ENCODE measurements at places on chromosomes 6 and 20.

DNA sequence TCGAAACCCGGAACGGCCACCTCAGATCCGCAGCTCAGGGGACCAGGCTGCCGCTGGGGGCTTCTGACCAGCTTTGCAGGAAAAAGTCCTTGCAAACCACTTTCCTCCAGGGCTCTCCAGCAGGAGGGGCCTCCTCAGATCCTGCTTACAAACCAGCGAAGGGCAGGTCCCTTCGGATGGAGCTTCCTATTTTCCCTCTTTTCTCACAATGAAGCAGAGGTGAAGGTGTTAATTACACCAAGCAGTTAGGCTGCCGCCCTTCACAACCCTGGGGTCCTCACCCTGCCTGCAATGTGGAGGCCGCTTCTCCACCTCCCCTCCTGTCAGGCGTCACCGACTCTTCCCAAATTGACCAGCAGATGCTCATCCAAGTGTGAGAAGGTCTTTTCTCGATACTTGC, 5.7 kb downstream of the ARHGAP40 start:
- no peaks in the 10 kb centered on the region for H3K36me3 ChIP-seq
- peaks cover 4% of the 10 kb centered on the region for H3K27me3 ChIP-seq
- H3K4me1 ChIP-seq, result no peaks in the 10 kb centered on the region
- H3K27ac ChIP-seq, result no peak overlapping the region
- DNase-seq, result no peak

- DNase-seq, result peak; percentile 37
- no peak overlapping the region for H3K27ac ChIP-seq
- H3K4me1 ChIP-seq, result no peaks in the 10 kb centered on the region
- H3K27me3 ChIP-seq, result no peaks in the 10 kb centered on the region
- H3K36me3 ChIP-seq, result no peaks in the 10 kb centered on the region
Observed at GRCh38 chr20:6184086-6184485, 61.3 kb upstream of the FERMT1 start.

DNA sequence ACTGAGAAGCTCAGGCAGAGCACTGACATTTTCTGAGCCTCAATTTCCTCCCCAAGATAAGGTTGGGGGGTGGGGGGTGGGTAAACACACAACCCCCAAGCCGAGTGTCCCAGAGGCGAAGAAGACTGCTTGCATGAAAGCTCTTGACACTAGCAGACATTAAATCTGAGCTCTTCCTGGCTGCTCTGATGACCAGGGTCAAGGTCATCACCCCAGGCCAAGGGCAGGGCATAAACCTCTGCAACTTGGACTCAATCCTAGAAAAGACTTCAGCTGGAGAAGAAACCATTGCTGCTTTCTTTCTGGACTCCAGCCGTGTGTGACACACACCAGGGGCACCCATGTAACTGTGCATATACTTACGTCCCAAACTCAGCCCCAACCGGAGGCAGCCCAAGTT, 109.0 kb downstream of the BANF2 start:
- no peaks in the 10 kb centered on the region for H3K4me1 ChIP-seq
- no peak for DNase-seq
- no peaks in the 10 kb centered on the region for H3K36me3 ChIP-seq
- H3K27ac ChIP-seq, result peak overlapping the region; percentile 33

DNA sequence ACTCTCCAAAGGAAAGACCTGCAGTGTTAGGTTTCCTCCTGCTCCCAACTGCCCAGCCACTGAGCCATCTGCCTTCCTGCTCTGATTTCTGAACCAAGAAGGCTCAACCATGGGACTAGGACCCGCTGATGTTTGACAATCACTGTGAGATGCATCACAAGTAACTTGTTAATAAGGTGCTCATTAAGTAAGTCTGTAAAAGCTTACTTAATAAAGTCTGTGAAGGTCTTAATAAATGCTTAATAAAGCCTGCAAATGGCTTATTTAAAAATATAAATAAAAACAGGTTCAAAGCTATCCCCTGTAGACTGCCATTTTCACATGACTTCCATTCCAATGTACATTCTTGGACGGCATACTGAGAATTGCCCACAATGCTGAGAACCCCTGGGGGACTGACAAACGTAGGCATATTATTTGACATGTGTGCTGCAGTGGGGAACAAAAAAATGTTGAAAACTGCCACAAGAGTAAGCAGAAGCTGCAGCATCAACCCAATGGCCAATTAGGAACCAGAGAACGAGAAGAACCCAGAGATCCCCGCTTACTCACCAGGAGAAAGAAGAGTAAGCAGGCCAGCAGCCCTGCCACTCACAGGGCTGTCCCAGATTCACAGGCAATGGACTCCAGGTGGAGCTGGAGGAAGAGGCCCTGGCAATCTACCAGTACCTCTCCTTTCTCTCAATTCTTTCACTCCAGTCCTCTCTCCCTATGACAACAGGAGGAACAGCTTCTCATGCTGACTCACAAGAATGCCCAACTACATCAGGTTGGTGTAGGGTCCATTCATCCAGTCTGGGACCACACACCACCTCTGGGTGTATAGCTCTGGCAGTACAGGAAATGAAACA, 19.5 kb downstream of the KIF13A start:
- H3K4me3 ChIP-seq, result no peak overlapping the region
- peak overlapping the region; percentile 5 for H3K27ac ChIP-seq
- DNase-seq, result no peak
- peaks cover 10% of the 10 kb centered on the region for H3K4me1 ChIP-seq
- H3K27me3 ChIP-seq, result no peaks in the 10 kb centered on the region

DNA sequence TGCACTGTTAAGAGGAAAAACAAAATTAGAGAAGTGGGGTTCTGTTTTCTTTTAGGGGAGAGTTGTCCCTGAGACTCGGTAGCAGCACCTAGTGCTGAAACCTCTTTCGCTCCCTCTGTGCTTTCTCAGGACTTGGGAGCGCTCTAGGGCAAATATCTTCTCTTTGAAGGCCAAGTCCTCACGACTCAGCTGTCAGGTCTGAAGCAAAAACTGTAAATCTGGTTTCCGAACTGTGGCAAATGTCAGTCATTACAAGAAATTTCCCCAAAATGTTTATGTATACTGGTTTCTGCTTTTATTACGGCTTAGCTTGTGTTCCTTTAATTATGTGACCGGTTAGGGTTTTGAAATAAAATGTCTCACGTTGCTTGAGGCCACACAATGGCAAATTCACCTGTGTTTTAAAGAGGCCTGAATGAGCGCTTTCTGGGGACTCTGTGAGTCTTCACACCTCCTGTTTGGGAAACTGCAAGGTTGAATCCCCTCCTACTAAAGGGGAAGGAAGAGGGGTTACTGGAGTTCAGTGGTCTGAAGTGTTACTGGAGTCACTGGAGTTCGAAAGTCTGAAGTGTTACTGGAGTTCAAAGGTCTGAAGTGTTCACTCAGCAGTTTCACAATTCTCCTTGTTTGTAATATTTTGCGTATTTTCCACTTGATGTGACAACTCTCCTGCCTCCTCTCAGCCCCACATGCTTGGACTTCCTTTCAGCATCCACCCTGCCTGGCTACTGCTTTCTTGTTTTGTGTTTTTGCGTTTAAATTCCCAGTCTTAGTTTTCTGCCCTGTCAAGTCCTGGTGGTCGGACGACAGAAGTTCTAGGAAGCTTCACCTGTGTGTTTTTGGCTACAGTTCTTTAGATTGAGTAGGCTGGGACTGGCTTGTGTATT, 1.6 kb downstream of the SMPDL3A start:
- H3K27ac ChIP-seq, result peak overlapping the region; percentile 98
- H3K4me3 ChIP-seq, result peak overlapping the region; percentile 58
- no peaks in the 10 kb centered on the region for H3K36me3 ChIP-seq
- no peaks in the 10 kb centered on the region for H3K27me3 ChIP-seq

GRCh38 chr6:42618105-42618504, 54.3 kb downstream of the UBR2 start:
- H3K36me3 ChIP-seq, result peaks cover 86% of the 10 kb centered on the region
- H3K27me3 ChIP-seq, result no peaks in the 10 kb centered on the region
- H3K4me3 ChIP-seq, result no peak overlapping the region
- no peak overlapping the region for H3K27ac ChIP-seq
- no peaks in the 10 kb centered on the region for H3K4me1 ChIP-seq

GRCh38 chr6:156080371-156080770, 624.7 kb upstream of the NOX3 start:
- DNase-seq, result no peak
- H3K27me3 ChIP-seq, result no peaks in the 10 kb centered on the region
- no peak overlapping the region for H3K27ac ChIP-seq
- no peaks in the 10 kb centered on the region for H3K36me3 ChIP-seq
- H3K4me3 ChIP-seq, result no peak overlapping the region
- no peaks in the 10 kb centered on the region for H3K4me1 ChIP-seq

GRCh38 chr20:63563225-63563935, 9.4 kb downstream of the FNDC11 start:
- peaks cover 14% of the 10 kb centered on the region for H3K4me1 ChIP-seq
- H3K36me3 ChIP-seq, result no peaks in the 10 kb centered on the region
- H3K4me3 ChIP-seq, result no peak overlapping the region
- no peak for DNase-seq
- peaks cover 23% of the 10 kb centered on the region for H3K27me3 ChIP-seq

DNA sequence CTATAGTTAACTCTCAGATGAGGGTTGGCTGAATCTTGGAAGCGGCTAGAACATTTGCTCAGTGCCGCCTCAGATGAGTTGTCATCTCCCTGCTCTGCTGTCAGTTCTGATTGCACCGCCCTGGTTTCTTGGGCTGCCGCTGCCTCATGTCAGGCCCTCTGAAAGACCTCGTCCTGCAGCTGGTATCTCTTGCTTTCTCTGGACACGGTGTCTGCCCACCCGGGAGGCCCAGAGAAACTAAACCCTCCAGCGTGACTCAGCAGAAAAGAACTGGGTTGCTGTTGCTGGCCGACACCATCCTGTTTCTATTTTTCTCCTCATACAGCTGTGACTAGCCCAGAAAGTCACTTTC, 355.4 kb downstream of the CD83 start:
- H3K36me3 ChIP-seq, result no peaks in the 10 kb centered on the region
- peaks cover 10% of the 10 kb centered on the region for H3K27me3 ChIP-seq
- no peak for DNase-seq
- no peaks in the 10 kb centered on the region for H3K4me1 ChIP-seq

DNA sequence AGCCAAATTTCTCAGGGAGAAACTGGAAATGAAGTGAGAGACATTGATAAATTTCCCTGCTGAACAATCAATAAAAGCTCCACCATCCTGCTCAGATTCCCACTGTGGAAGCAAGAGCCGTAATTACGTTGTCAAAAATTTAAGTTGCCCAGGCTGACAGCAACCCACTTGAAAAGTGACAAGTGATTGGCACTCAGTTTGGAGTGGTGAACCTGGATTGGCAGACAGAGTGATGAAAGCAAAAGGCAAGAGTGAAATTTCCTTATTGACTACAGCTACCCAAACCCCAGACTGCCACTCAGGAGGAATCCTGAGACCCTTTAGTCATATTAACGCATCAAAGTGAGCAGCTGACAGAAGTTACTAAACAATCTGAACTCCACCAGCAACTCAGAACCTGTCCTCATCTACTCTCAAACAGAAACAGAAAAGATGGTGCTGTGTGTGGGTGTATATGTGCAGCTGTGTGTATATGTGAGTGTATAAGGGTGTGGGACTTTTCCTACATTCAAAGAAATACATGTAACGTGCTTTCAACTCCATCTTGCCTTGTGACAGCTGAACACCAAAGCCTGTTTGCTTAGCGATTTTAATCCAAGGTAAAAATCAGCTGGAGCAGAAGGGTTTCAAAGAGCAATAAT, 157.4 kb downstream of the PKHD1 start:
- no peaks in the 10 kb centered on the region for H3K27me3 ChIP-seq
- DNase-seq, result no peak
- H3K4me1 ChIP-seq, result no peaks in the 10 kb centered on the region
- no peak overlapping the region for H3K4me3 ChIP-seq
- no peak overlapping the region for H3K27ac ChIP-seq
- no peaks in the 10 kb centered on the region for H3K36me3 ChIP-seq

- H3K4me1 ChIP-seq, result no peaks in the 10 kb centered on the region
- no peak for DNase-seq
- H3K4me3 ChIP-seq, result no peak overlapping the region
- no peak overlapping the region for H3K27ac ChIP-seq
- H3K36me3 ChIP-seq, result no peaks in the 10 kb centered on the region
Observed at GRCh38 chr20:45649312-45649863, 18.3 kb upstream of the WFDC9 start.

GRCh38 chr20:38842558-38842981, 37.1 kb downstream of the PPP1R16B start:
- no peak overlapping the region for H3K27ac ChIP-seq
- no peaks in the 10 kb centered on the region for H3K36me3 ChIP-seq
- no peak overlapping the region for H3K4me3 ChIP-seq
- peaks cover 12% of the 10 kb centered on the region for H3K4me1 ChIP-seq
- peaks cover 8% of the 10 kb centered on the region for H3K27me3 ChIP-seq

GRCh38 chr20:37902504-37903313, at the start of gene VSTM2L:
Gene VSTM2L (plus strand): TSS chr20:37903127. CDS start chr20:37903351, 224 bp downstream.
- H3K36me3 ChIP-seq, result no peaks in the 10 kb centered on the region
- peaks cover 92% of the 10 kb centered on the region for H3K27me3 ChIP-seq
- no peak within 1 kb of the TSS for H3K27ac ChIP-seq
- H3K4me1 ChIP-seq, result peaks cover 4% of the 10 kb centered on the region

GRCh38 chr6:107618672-107619071, 128.8 kb downstream of the SOBP start:
- H3K27ac ChIP-seq, result no peak overlapping the region
- H3K4me1 ChIP-seq, result no peaks in the 10 kb centered on the region
- no peaks in the 10 kb centered on the region for H3K36me3 ChIP-seq
- H3K27me3 ChIP-seq, result no peaks in the 10 kb centered on the region
- no peak overlapping the region for H3K4me3 ChIP-seq
- no peak for DNase-seq

GRCh38 chr6:138527411-138528088, 28.3 kb upstream of the NHSL1 start:
- H3K27ac ChIP-seq, result no peak overlapping the region
- peak; percentile 82 for DNase-seq
- no peaks in the 10 kb centered on the region for H3K36me3 ChIP-seq
- no peaks in the 10 kb centered on the region for H3K4me1 ChIP-seq

GRCh38 chr20:51828762-51829161, 26.4 kb upstream of the SALL4 start:
- H3K4me3 ChIP-seq, result no peak overlapping the region
- H3K27me3 ChIP-seq, result no peaks in the 10 kb centered on the region
- H3K36me3 ChIP-seq, result no peaks in the 10 kb centered on the region

DNA sequence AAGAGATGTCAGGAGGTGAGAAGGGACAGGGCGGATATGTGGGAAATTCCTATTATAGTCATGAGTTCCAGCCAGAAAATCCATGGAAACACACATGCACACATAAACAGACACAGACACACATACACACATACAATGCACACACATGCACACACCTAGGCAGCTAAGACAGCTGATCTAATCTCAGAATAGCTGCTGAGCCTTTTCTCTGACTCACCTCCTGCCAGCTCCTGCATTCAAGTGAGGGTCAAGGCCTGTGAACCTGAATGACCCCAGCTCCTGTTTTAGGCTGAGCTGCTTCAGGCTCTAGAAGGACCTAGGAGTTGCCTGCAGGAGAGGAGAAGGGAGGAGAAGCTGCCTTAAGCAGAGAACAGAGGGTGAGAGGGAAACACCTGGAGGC, 21.6 kb upstream of the RAET1L start:
- no peak for DNase-seq
- H3K4me3 ChIP-seq, result no peak overlapping the region

DNA sequence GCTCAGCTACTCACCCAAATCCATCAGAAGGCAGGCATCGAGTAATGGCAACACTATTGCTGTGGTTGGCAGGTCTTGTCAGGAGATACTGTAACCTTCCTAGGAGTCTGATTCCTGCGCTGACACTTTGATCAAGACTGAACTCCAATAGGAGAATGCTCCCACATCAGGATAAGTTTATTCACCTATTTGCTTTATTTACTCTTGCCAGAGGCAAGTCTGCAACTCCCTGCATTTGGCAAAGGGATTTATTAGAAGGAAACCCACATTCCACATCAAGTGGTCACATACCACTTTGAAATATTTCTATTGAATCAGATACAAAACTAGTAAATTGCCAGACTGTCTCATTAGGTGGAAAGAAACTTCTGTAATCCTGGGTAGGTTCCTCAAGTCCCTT, 43.5 kb downstream of the ZFAND3 start:
- H3K27me3 ChIP-seq, result no peaks in the 10 kb centered on the region
- H3K36me3 ChIP-seq, result no peaks in the 10 kb centered on the region
- H3K4me3 ChIP-seq, result no peak overlapping the region
- no peak overlapping the region for H3K27ac ChIP-seq
- H3K4me1 ChIP-seq, result peaks cover 8% of the 10 kb centered on the region
